ENCODE measurements at places on chromosomes 7 and 10. TPM values are rescaled to one million over a fixed set of nuclear protein-coding genes. Genes with fewer than 3 reads are reported as not detected.

The GPR85 gene
- 0.95 TPM for total RNA-seq

GRCh38 chr10:71572962-71573361 lies 146.6 kb downstream of the C10orf105 start:
- no peaks in the 10 kb centered on the region for H3K27me3 ChIP-seq
- H3K27ac ChIP-seq = no peak overlapping the region
- no peak overlapping the region for H3K4me3 ChIP-seq
- H3K36me3 ChIP-seq = no peaks in the 10 kb centered on the region

DNA sequence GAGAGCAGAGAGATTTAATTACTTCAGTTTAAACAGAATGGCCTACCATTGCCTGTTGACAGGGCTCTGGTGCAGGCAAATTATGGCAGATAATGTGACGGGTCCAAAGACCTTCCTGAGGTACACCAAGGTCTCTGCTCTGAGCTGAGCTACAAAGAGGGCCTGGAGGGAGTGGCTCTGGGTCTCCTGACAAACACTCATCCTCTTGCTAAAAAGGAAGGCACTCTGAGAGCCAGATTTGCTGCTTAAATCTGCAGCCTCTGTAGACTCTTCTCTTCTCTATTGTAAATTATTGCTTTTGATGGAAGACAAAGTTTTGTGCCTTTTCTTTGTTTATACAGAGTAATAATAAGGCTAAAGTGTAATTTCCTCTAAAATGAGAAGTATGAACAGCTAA lies 529.5 kb upstream of the FZD8 start:
- no peaks in the 10 kb centered on the region for H3K27me3 ChIP-seq
- DNase-seq = no peak
- H3K36me3 ChIP-seq = no peaks in the 10 kb centered on the region
- peaks cover 6% of the 10 kb centered on the region for H3K4me1 ChIP-seq

DNA sequence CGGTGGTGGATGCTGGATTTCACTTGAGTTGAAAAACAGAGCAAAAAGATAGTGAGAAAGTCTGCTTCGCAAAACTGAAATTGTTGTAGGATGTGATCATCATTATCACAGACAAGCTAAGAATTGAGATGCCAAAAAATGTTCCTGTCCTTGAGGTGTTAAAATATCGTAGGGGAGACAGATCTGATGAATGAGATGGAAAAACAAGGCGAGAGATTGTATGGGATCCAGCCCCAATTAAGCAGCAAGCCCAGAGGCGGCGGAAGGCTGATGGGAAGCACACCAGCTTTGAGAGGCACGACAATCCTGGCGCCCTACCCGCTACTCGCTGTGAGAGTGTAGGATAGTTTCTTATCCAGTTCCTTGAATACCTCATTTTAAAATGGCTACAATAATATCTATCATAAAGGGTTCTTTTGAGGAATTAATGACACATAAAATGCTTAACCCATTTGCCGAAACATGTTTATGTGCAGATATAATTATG lies 131.1 kb upstream of the PTN start:
- no peak overlapping the region for H3K4me3 ChIP-seq
- no peaks in the 10 kb centered on the region for H3K27me3 ChIP-seq
- H3K4me1 ChIP-seq = no peaks in the 10 kb centered on the region
- no peak for DNase-seq
- no peak overlapping the region for H3K27ac ChIP-seq

- H3K4me3 ChIP-seq = no peak overlapping the region
- H3K27me3 ChIP-seq = no peaks in the 10 kb centered on the region
Measured at GRCh38 chr10:21399392-21400035, 126.0 kb downstream of the SKIDA1 start.

DNA sequence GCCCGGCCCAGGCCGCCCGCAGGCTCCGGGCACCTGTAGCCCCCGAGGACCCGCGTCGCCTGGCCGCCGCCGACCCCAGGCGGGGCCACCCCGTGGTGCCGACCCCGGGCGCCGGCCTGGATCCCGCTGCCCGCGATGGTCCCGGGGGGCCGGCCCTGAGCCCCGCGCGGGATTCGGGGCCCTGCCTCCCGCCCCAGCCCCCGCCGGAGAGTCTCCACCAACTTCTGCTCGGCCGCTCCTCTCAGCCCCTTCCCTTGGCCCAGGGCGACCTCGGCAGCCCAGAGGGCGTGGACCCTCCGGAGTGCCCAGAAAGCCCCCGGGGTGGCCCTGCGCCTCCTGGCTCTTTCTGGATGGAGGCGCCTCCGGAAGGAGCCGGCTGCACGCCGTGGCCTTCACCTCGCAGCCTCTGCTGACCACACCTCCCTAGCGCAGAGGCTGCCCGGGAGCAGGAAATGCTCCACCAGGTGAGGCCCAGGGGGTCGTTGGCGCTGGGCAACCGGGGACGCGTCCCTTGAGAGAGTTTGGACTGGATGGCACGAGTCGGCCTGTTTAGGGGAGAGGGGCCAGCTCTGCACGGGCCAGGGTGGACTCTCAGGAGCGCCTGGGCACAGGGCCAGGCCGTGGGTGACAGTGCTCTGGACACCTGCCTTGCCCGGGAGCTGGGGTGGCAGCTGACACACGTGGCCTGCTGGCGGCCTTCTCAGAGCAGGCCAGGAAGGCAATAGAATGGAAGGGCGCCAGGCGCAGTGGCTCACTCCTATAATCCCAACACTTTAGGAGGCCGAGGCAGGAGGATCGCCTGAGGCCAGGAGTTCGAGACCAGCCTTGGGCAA lies 529 bp downstream of the ZNF853 start:
- H3K27ac ChIP-seq = peak overlapping the region; percentile 58
- peak overlapping the region; percentile 82 for H3K4me3 ChIP-seq
- no peaks in the 10 kb centered on the region for H3K27me3 ChIP-seq
- H3K36me3 ChIP-seq = no peaks in the 10 kb centered on the region
- H3K4me1 ChIP-seq = peaks cover 16% of the 10 kb centered on the region

GRCh38 chr7:103705542-103705941 lies 259.5 kb upstream of the SLC26A5 start:
- H3K27me3 ChIP-seq = no peaks in the 10 kb centered on the region
- no peaks in the 10 kb centered on the region for H3K4me1 ChIP-seq
- no peaks in the 10 kb centered on the region for H3K36me3 ChIP-seq
- H3K27ac ChIP-seq = no peak overlapping the region

DNA sequence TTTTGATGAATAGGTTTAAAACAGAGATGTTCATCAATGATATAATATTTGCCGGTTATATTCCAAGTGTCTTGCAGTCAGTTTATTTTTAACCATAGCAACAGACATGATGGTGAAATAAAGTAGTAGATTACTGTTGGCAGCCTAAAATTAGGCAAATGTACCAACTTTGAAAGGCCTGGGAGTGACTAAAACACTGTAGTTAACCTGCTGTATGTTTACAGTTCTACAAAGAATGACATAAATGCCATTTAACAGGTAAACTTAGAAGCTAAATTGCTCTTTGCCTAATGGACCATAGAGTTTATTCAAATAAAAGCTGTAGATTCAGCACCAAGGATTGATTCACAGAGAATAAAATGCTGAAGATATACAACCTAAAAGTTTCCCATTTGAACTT lies 64.1 kb downstream of the PHTF2 start:
- no peak overlapping the region for H3K4me3 ChIP-seq
- no peaks in the 10 kb centered on the region for H3K27me3 ChIP-seq
- H3K36me3 ChIP-seq = no peaks in the 10 kb centered on the region
- H3K4me1 ChIP-seq = no peaks in the 10 kb centered on the region

The NKX1-2 gene
- total RNA-seq = not detected

GRCh38 chr7:118657391-118658005 lies 433.0 kb downstream of the ANKRD7 start:
- H3K27ac ChIP-seq = no peak overlapping the region
- DNase-seq = no peak
- no peaks in the 10 kb centered on the region for H3K4me1 ChIP-seq
- no peak overlapping the region for H3K4me3 ChIP-seq

The DGKI gene
- total RNA-seq = 0.62 TPM

GRCh38 chr10:33665501-33665900 lies 331.0 kb upstream of the NRP1 start:
- no peak overlapping the region for H3K27ac ChIP-seq
- H3K4me3 ChIP-seq = no peak overlapping the region
- DNase-seq = no peak
- H3K27me3 ChIP-seq = no peaks in the 10 kb centered on the region
- no peaks in the 10 kb centered on the region for H3K4me1 ChIP-seq

DNA sequence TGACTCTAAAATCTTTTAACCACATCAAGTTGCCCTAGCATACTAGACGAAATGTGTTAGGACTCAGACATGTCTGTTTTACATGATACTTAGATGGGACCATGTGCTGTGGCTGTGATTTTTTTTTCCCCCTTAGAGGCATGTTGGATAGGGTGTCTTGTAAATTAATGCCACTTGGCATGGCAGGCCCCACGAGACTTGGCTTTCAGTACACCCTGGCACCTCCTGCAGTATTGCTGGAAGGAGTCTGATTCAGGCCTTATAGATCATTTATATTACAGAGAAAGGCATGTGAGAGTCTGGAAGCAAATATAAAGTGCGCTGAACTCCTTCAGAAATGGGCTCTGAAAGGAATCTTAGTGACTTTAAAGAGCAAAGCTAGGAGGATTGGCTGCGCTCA lies 494.1 kb downstream of the SDK1 start:
- DNase-seq = no peak
- H3K4me1 ChIP-seq = no peaks in the 10 kb centered on the region
- no peak overlapping the region for H3K4me3 ChIP-seq
- H3K27ac ChIP-seq = no peak overlapping the region
- H3K27me3 ChIP-seq = no peaks in the 10 kb centered on the region
- no peaks in the 10 kb centered on the region for H3K36me3 ChIP-seq

The TRIM73 gene
- 1.2 TPM for total RNA-seq

All from heart right ventricle (tissue), 16 donors.